ENCODE measurements at places on chromosomes 1 and 21.
A peak's percentile ranks its signal among the peaks of the same experiment; 100 is the strongest.

DNA sequence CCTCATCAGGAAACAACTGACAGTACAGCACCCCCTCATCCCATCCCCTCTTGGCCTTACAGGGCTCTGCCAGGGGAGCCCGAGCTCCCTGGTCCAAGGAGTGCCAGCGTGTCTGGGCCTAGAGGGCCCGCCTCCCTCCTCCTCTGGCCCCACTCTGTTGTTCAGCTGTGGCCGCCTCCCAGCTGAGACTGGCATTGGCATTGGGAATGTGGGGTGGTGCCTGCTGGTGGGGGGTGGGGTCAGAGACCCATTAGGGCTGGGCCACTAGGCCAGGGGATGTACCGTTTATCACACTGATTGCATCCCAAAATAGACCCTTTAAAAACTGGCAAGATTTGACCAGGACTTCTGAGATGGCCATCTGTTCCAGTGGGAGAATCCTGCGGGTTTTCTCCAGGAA is 1.4 kb downstream of the LDLRAP1 start:
- peak; percentile 66 for DNase-seq

DNA sequence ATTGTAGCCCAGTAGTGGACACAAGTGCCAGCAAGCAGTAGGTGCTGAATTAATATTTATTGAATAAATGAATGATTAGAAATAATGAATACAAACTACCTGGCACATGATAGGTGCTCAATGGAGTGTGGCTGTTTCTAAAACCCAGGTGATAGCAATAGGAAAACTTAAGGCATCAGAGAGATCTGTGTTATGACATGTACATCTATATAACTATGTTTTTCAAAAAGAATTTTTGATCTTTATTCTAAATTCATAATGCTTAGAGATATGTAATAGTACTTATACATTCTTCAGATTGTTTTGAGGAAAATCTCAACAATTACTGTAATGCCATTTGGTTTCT is 5.0 kb downstream of the GADD45A start:
- DNase-seq, result no peak

DNA sequence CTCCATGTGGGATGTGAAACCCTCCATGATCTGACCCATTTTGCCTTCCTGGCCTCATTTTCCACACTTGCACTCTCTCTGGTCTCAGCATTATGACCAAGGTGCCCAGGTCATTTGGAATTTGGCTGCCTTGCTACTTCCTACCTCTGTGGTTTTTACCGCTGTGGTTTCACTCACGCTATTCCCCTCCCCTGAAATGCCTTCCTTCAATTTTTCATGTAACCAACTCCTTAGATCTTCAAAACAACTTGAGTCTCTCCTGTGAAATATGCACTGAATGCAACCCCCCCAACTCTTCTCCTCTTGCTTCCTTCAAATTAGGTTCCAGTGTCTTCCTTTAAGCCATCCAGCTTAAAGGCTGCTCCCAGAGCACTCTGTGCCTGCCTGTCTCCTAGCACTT is 50.1 kb downstream of the PHC2 start:
- no peak for DNase-seq

DNA sequence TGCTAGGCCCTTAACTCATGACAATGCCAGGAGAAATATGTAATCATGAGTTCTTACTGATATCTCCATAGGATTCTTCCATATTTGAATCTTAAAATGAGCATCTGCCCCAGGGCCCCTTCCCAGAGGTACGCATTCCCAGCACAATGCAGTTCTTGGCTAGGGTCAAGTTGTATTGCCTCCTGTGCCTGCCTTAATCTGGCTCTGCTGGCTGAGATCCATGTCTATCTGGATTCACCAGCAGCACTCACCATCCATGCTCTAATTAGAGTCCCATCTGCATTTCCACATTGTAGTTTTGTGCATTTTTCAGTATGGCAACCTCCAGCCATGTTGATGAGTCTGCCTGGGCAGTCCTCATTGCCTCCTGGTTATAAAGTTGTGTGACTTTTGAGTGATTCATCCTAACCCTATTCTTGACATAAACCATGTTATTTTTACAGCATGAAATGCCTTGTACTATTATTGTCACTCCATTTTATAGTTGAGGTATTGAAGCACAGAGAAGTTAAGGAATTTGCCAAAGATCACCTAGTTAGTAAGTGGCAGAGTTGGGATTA is 55.9 kb downstream of the CAMSAP2 start:
- peak; percentile 49 for DNase-seq

- DNase-seq, result no peak
Observed at GRCh38 chr1:44421446-44421884, 16.4 kb downstream of the RNF220 start.

GRCh38 chr1:32398401-32398800 is 4.2 kb upstream of the BSDC1 start:
- peak; percentile 44 for DNase-seq

DNA sequence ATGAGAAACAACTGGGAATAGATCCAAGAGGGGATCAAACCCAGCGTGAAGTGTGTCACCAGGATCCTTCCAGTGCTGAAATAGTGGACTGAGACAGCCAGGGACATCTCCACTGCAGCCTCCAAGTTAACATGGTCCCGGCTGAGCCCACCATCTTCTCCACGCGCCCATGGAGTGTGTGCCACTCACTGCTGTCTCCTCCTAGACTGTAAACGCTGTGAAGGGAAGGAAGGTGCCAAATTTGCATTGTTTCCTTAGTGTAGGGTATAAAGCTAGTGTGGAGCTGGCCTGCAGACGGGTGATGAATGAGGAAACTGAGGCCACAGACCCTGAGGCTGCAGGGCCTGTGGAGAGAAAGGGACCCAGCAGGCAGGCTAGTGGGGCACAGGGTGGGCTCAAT is 183.6 kb downstream of the FOXD2 start:
- no peak for DNase-seq

- DNase-seq, result no peak
Observed at GRCh38 chr1:5891137-5891536, 101.1 kb downstream of the NPHP4 start.

DNA sequence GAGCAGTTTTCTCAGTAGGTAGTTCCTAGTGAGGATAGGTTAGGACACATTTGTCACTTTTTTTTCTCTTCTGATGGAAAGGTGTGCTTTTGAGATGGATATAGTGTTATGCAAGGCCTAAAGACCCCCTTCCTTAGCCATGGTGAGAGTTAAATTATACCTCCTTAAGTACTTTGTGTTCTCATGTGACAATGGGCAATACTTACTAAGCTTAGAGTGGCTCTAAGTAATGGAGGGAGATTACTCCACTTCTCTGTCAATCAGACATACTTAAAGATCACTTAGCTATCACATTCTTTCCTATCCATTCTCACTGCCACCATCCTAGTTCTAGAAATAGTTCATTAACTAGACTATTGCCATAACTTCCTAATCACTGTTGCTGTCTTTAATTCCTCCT is 265.6 kb downstream of the PBX1 start:
- no peak for DNase-seq

DNA sequence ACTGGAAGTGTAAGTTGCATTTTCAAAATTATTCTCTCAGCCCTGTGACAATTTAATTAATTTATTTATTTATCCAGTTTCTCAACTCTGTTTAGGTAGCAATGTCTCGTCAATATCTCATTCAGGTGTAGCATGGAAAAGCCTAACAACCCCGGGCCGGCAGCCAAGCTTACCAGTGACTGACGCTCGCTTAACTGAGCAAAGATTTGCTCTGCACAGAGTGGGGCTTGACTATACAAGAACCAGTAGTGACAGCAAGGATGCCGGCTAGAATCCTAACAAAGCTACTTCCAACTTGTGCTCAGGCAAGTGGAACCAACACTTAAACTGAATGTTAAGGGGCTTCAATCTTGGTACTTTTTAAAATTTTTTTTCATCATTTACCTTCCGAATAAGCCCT is 80.9 kb upstream of the ESRRG start:
- no peak for DNase-seq

GRCh38 chr1:31977385-31978131 is 36.1 kb upstream of the KHDRBS1 start:
- DNase-seq, result peak; percentile 65

DNA sequence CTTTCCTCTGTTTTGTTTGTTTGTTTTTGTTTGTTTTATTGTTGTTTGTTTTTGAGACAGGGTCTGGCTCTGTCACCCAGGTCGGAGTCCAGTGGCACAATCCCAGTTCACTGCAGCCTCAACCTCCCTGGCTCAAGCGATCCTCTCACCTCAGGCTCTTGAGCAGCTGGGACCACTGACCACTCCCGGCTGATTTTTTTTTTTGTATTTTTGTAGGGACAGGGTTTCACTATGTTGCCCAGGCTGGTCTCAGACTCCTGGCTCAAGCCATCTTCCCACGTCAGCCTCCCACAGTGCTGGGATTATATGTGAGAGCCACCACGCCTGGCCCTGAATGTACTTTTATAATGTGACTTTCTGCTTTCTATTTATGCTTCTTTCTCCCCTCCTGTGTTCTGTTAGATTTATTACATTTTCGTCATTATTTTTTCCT is 5.0 kb upstream of the CALML6 start:
- DNase-seq, result no peak

DNA sequence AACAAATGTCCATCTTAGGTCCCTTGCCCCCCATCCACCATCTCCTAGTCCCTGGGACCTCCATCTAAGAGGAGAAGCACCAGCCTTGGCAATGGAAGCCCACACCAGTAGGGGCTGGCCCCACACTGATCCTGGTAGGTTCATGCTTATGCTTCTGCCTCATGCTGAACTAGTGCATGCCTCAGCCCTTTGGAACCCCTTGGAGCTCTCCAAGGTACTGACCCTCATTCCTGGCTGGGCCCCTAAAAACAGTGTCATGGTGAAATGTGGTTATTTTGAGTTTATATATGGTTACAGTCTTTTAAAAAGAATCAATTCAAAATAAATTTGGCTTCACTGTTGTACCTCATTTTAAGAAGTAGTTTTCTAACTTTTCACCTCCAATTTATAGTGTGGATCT is 108.3 kb downstream of the HIVEP3 start:
- peak; percentile 69 for DNase-seq

GRCh38 chr1:57420981-57421785 is 2.7 kb downstream of the DAB1 start:
- DNase-seq, result peak; percentile 3

- DNase-seq, result peak; percentile 62
Observed at GRCh38 chr1:164735315-164736052, 176.5 kb downstream of the PBX1 start.

DNA sequence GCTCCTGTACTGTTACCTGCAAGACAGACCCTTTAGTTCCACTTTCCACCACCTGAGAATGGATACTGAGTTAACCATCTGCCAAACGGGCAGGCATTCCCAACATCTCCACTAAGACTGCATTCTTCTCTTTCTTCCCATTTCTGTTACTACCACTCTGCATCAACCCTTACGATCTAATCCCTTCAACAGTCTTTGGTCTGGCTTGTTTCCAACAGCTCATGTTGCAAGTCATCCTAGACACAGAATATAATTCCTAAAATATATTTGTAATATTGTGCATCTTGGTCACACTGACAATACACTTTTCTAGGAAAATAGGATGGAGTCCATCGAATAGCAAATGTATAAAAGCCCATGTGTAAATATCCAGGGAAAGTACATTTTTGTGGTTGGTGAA is 166.7 kb downstream of the SIPA1L2 start:
- peak; percentile 18 for DNase-seq

- no peak for DNase-seq
Observed at GRCh38 chr1:237353918-237354317, 311.9 kb downstream of the RYR2 start.

- DNase-seq, result no peak
Observed at GRCh38 chr1:225944387-225944786, 3.4 kb upstream of the LEFTY2 start.

GRCh38 chr1:47031059-47031458 is 7.6 kb downstream of the CYP4X1 start:
- peak; percentile 17 for DNase-seq

- DNase-seq, result no peak
Observed at GRCh38 chr1:220655509-220655908, 34.7 kb upstream of the C1orf115 start.

- peak; percentile 40 for DNase-seq
Observed at GRCh38 chr1:109897259-109897955, 13.2 kb upstream of the CSF1 start.

Data from GM23248 (cell line).